Dorsolateral prefrontal cortex (tissue), 122 donors: ENCODE measurements at places on chromosomes 6 and 20. TPM values are rescaled to one million over a fixed set of nuclear protein-coding genes. Genes with fewer than 3 reads are reported as not detected.

The HLA-DOB gene
- 0.36 TPM for total RNA-seq

The TGM2 gene
- total RNA-seq, result 67.0 TPM

The EBF4 gene
- 14.0 TPM for total RNA-seq

The SLC26A8 gene
- total RNA-seq, result 4.8 TPM

The OSBPL2 gene
- total RNA-seq, result 70.4 TPM
